GM19239 (cell line): ENCODE measurements at places on chromosomes 3 and 15.

- no peak for DNase-seq
These were observed 15.4 kb downstream of the PSTPIP1 start for GRCh38 chr15:77010312-77010686.

GRCh38 chr15:25848784-25849156 is 14.4 kb downstream of the ATP10A start:
- no peak for DNase-seq

- no peak for DNase-seq
These were observed 13.3 kb upstream of the TMF1 start for GRCh38 chr3:69065318-69065964.

- no peak for DNase-seq
These were observed 28.9 kb upstream of the KLHL6 start for GRCh38 chr3:183584246-183584913.

- DNase-seq, result no peak
These were observed 172.4 kb downstream of the CHST2 start for GRCh38 chr3:143291836-143292447.

- no peak for DNase-seq
These were observed 51.3 kb downstream of the CCK start for GRCh38 chr3:42214565-42215283.

DNA sequence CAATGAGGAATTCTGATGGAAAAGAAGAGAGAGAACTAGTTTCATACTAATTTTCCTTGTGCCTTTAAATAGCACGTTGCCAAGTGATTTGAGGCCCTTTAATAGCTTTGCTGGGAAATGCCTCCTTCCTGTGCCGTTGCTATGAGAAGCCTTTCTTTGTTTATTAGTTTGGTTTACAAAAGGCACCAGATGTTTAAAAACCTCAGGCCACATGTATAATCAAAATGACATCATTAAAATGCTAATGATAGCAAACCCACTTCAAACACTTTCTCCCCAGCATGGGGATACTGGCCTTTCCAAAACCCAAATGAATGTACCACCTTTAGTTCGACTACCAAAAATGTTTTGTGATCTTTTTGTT is 50.0 kb upstream of the TBC1D23 start:
- DNase-seq, result no peak

GRCh38 chr15:52789601-52790168 is 451 bp downstream of the ONECUT1 start:
- no peak for DNase-seq

- DNase-seq, result no peak
These were observed 703.2 kb upstream of the CCDC54 start for GRCh38 chr3:106673926-106674569.

DNA sequence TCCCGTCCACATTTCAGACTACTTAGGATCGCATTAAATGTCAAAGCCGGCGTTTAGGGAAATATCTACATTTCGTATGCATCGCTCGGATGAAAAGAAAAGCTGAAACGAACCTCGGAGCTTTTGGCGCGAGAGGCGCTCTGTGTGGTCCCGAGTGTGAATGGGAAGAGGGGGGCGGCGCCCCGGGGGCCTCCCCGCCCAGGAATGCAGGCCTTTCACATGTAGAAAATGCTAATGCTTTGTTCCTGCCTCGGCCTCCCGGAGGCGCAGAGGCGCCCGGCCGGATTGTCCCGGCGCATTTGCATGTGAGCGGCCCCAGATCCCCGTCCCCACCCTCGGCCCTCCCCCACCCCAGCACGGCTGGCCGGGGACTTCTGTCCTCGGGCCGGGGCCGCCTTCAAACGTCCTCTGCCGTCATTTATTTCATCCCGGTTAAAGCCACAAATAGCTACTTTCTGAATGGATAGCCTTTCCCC is 37.0 kb upstream of the TRIM71 start:
- DNase-seq, result no peak

- DNase-seq, result no peak
These were observed 4.9 kb downstream of the TM6SF1 start for GRCh38 chr15:83112233-83112955.

DNA sequence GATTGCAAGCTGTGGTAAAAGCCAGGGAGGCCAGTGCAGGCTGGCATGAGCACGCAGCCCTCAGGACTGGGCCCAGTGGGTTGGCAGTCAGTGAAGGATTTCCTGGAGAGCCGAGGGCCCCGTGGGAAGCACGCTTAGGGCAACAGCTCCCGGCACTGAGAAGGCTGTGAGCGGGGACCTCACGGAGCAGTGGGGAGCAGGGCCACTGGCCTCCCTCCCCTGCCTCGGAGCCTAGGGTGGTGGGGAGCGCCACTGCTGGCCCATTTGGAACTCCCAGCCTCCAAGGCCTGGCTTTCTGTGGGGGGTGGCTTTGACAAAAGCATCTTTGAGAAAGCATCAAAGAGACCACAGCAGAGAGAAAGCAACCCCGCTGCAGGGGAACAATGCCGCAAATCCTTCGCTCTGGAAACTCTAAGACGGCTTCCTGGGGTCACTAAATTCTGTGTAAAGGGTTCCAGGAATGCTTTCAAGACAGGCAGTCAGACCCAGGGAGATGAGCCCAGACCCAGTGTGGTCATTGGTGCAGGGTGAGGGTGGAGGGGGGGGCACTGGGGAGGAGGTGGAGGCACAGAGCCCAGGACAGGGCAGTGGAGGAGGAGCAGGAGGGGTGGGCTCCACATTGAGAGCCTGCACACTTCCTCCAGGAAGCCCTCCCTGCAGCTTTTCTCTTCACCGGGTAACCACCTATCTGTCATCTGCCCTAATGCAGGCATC is 9.5 kb upstream of the APBA2 start:
- DNase-seq, result no peak

DNA sequence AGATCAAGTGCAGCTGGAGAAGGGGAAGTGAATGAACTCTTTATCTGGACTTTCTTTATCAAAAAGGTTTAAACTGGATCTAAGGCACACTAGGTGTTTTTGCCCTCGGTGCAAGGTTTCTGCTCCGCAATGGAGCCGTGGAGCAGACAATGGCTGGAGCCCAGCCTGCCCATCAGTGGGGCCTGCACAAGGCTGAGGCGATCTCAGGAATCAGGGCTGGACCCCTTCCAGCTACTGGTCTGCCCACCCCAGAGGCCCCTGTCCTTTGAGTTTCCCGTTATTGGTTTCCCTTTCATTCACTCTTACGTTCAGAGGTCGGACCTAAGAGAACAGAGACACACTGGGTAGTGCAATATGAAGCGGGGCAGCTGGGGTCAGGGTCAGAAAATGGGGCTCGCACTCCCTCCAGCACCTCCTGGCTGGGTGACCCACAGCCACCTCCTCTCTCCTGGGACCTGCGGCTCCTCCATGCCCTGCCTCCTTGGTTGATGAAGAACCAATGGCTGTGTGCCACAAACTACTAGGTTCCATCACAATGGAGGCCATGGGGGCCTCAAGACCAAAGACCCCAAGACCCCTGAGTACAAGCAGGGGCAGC is 164.6 kb downstream of the CHSY1 start:
- no peak for DNase-seq

- DNase-seq, result no peak
These were observed 191.6 kb upstream of the STT3B start for GRCh38 chr3:31341130-31341529.

- no peak for DNase-seq
These were observed 395.3 kb upstream of the GOLIM4 start for GRCh38 chr3:168490981-168491380.

DNA sequence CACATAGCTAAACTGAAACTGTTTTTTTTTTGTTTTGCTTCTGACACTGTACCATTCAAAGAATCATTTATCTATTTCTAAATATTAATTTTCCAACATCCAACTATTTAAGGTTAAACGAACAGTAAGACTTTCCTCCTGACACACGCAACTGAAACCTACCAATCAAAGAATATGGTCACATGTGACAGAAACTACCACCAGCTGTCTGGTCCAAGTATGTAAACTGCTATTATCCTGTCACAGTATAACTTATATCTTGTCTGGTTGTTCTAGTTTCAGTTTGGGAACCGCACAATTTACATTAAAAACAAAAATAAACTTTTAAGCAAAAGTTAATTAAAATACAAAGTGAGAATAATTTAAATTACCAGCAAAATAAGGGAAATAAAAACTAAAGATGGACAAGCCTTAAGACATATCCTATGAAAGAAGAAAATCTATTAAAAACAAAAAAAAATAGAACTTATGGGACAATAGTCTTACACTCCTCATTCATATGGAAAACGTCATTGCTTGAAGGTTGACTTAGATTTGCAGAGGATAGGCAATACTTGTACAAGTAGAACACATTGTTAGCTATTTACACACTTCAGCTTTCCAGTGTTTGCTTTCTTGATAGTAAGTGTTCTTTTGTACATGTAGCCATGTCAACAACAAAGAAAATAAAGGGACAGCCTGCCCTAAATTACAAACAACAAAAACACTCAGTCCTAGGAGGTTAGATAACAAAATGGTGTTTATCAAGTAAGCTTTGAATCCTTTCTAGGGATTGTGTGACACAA is 26.8 kb upstream of the CHRM5 start:
- DNase-seq, result no peak

DNA sequence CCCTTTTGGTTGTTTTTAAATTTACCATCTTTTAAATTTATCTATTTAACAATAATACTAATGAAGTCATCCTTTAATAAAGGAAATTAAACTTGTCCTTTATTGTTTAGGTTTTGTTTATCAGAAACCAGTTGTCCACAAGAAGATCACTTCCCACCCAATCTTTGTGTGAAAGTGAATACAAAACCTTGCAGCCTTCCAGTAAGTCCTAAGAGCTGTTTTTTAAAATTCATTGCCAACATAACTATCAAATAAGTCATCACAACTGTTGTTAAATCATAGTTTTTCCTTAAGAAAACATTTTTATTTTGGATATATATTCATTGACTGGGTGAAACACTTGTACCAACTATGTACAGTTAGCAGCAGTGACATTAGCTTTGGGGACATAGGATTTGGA is 59.4 kb downstream of the CALML4 start:
- no peak for DNase-seq
